ENCODE measurements at places on chromosomes 4 and X.

- DNase-seq: no peak
Measured at GRCh38 chrX:151688695-151689094, 6.6 kb upstream of the PRRG3 start.

DNA sequence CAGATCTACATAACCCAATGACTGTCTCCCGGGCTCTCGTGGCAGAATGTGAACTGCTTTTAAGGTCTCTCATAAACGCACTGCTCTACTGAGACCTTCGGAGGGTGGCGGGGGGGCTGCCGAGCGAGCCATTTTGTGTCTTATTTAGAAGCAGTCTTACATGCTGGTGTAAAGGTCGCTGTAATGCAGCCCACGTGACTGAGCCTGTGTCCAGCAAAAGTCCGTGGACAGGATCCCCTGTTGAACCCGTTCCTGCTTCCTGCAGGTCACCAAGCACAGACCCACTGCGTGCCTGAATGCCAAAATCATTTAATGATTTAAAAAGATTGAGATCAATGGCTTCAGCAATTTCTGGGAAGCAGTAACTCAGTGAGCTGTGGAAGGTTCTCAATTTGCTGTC lies 415.9 kb downstream of the BCOR start:
- no peak for DNase-seq

GRCh38 chrX:153727123-153727931 lies 2.7 kb downstream of the ABCD1 start:
- DNase-seq: no peak

GRCh38 chr4:137122876-137123275 lies 409.4 kb downstream of the PCDH18 start:
- DNase-seq: no peak

DNA sequence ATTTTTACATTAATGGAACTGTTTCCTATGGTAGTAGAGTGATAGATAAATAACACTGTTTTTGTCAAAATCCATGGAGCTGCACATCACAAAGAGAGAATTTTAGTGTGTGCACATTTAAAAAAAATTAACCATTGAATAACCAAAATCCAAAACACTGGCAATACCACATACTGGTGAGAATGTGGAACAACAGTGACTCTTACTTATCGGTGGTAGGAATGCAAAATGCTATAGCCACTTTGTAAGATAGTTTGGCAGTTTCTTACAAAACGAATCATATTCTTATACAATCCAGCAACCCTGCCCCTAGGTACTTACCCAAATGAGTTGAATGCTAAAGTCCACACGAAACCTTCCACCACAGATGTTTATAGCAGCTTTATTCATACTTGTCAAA lies 229.6 kb upstream of the GPR101 start:
- DNase-seq: no peak

GRCh38 chrX:7147413-7147977 lies at the start of gene STS:
Gene STS, plus strand, starts transcription at chrX:7147712. Its CDS starts 105,488 bp downstream, at chrX:7253200.
- DNase-seq: no peak

GRCh38 chr4:6245246-6246169 lies 24.1 kb upstream of the WFS1 start:
- no peak for DNase-seq

DNA sequence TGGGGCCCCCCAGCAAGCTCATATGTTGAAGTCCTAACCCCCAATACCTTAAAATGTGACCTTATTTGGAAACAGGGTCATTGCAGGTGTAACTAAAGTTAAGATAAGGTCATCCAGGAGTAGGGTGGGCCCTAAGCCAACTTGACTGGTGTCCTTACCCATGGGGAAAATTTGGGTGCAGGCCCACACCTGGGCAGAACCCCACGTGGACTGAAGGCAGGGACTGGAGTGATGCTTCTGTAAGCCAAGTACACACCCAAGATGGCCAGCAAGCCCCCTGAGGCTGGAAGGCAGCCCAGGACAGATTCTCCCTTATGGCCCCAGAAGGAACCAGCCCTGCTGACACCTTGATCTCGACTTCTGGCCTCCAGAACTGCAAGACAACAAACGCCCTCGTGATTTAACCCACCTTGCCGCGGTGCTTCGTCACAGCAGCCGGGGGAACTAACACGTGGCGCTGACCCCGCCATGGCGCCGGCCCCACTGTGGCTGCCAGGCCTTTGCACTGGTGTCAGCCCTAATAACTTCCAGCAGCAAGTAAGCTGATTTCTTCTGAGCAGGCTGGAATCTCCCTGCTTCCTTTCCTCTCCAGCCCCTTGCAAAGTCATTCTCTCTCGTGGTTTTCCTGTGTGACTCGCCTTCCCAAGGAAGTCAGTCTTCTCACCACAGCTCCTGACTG lies 23.2 kb upstream of the MXD4 start:
- DNase-seq: no peak

- no peak for DNase-seq
Measured at GRCh38 chr4:176134670-176135069, 60.7 kb downstream of the SPATA4 start.

DNA sequence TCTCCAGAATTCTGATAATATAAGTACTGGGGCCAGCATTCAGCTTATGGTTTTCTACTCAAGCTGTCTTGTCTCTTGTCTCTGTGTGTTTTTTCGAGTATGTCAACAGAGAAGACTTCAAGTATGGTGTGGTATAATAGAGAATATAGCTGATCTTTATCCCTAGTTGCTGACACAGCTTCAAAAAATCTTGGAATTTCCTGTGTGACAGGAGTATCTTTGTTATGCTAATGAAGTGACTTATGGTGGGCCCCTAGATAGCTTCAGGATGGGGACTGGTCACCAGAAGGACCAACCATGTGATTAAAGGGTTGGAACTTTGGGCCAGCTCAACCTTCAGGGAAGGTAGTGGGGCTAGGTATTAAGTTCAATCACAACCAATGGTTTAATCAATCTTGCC lies 2.9 kb downstream of the GPRASP3 start:
- no peak for DNase-seq

DNA sequence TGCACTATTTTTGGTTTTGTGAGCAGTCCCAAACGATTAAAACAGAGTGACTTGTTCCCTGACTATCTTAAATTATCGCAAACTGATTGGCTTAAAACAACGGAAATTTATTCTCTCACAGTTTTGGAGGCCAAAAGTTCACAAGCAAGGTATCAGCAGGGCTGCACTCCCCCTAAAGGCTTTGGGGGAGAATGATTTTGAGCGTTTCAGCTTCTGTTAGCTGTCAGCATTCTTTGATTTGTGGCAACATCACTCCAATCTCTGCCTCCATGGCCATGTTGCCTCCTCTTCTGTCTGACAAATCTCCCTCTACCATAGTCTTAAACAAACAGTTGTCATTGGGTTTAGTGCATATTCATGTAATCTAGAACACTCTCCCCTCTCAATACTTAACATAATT lies 459.6 kb upstream of the ATOH1 start:
- DNase-seq: no peak

DNA sequence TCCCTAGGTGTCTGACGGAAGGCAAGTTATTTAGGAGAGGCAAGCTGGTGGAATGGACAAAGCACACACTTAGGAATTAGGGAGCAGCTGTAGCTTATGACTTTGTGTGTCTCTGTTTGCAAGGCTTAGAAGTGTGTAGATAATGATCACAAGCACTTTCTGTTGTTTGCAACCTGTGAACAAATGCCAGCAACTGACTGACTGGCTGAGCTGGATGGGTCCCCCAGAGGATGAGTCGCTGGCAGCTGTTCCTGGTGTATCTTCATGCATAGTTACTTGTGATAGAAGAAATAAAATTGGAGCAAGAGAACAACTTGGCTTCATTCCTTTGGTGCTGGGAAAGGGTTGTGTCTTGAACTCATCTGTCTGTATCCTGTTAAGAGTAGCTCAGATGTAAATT lies 64.2 kb upstream of the BEND4 start:
- no peak for DNase-seq

GRCh38 chr4:117479673-117480072 lies 394.3 kb upstream of the TRAM1L1 start:
- no peak for DNase-seq

GRCh38 chr4:20666012-20666860 lies 34.0 kb upstream of the PACRGL start:
- no peak for DNase-seq

DNA sequence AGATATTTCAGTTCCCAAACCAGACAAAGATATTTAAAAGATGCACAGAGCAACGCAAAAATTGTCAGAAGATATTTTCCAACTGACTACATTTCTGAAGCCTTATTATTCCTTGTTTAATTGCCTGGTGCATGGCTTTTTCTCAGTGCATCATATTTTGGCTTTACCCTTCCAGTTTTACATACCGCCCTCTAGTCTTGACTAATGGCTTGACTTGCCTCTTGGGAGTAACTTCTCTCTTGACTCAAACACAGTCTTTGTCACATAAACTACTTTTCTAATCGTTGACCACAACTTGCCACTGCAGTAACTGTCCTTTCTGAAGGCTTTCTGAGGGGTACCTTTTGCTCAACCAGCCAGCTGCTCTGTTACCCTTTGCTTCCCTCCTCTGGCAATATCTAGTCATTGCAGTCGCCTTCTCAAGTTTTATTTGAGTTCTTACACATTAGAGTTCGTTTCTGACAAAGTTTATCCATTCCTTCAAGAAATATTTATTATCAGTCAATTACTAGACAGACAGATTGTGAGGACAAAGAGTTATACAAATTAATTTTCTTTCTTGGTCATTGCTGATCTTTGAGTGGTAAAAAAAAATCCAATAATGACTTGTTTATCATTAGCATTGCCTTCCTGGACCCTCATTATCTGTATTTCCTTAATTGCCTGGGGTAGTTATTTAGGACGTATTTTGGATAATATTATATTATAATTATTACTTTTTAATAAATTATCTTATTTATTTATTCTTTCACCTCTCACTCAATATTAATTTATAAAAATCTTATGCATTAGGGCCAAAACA lies 506.9 kb upstream of the PCDH10 start:
- no peak for DNase-seq

DNA sequence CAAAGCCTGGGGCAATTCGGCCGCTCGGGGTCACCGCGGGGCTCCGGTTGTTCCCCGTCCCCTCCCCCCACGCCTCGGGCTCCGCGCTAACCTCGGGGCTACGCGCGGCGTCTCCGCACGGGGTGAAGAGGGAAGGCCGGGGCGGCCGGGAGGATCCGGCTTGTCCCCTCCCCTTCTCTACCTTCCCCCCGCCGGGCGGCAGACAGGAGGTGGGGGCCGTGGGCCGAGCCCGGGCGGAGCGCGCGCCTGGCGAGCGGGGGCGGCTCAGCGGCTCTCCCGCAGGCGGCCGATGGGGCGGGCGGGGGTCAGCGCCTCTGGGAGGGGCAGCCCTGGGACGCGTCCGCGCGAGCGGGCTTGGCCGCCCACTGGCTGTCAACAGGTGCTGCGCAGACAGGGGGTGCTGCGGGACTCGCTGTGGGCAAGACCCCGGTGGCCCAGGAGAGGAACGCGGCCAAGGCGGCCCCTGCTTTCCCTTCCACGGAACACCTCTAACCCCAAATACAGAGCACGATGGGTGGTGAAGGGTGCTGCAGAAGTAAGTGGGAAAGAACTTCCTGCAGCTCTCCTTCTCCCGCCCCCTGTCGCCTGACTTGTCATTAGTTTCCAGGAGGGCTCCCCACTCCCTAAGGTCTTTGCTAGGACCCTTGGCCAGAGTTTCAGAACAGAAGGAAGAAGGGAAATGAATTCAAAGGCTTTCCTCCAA lies at the start of gene PDGFC:
Gene PDGFC, minus strand, starts transcription at position 124 of the 703 bp plus-strand sequence. CDS start 896 bp downstream, outside the sequence.
- DNase-seq: no peak

GRCh38 chrX:102517326-102517725 lies 787 bp upstream of the TMSB15A start:
- DNase-seq: no peak

GRCh38 chr4:128528793-128529553 lies 241.4 kb upstream of the PGRMC2 start:
- no peak for DNase-seq

DNA sequence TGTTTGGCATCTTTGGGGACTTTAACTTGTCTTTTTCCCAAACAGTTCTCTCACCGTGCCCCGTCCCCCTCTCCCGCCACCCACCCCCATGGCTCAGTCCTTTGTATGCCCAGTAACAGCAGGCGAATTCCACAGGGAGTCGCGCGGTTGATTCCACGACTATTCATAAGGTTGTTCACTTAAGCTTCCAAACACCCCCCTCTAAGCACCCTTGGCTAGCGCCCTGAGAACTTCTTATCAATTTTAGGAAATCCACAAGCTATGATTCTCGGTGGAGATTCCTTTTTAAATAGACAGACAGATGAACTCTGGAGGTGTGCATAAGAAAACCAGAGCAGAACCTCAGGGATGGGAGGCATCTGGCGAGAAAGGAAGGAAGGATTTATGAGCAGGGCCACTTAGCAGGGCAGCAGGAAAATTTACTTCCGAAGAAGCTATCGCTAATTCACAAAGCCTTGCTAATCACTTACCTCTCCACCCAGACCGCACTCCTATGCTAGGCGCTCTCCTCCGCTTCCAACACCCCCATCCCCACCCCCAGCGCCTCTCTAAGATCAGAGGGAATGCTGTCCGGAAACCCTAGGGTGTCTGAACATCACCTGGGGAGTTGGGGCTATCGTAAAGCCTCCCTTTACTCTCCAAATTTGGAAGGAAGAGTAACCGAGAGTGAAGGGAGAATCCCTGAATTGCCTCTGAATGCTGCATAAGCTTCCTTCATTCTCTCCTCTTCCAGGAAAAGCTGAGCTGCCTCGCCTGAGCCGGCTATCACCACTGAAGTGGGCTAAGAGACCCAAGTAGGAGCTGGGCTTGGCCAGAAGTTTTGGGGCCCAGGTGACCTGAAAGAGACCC lies 1.7 kb downstream of the UNC5C start:
- no peak for DNase-seq

GRCh38 chr4:87042221-87042620 lies 107.4 kb downstream of the AFF1 start:
- DNase-seq: no peak

- DNase-seq: no peak
Measured at GRCh38 chrX:154462396-154462795, 4.3 kb downstream of the PLXNA3 start.

GRCh38 chr4:138680256-138680655 lies 335.3 kb upstream of the NOCT start:
- DNase-seq: no peak

DNA sequence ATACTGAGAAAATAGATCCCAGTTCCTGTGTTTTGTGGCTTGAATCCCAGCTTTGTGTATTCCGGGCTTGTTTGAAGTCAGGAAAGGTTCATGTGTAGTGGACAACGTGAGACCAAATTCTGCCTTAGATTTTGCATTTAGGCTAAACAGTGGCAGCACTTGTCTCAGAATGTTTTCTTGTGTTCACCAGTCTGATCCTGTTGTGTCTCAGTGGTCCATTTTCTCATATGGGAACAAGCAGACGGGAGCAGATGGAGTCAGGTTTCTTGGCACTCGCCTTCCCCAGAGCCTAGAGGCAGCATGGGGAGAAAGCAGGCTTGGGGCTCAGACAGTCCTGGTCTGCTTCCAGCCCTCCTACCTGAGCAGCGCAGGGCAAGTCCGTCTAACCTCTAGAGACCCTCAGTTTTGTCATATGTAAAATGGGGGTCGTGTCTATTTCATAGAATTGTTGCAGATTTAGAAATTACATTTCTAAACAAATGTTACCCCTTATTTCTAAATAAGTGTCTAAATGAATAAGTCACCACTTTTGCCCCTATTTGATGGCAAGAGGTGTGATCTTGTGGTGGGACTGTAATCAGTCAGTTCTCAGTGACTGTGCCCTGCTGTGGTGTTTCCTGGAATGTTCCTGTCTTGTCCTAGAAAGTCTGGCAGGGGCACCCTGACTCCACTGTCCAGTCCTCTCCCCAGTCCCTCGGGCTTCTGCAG lies 28.3 kb upstream of the MSANTD1 start:
- no peak for DNase-seq

All from SIG-M5 (cell line).